ENCODE measurements at places on chromosomes 1 and 21.

DNA sequence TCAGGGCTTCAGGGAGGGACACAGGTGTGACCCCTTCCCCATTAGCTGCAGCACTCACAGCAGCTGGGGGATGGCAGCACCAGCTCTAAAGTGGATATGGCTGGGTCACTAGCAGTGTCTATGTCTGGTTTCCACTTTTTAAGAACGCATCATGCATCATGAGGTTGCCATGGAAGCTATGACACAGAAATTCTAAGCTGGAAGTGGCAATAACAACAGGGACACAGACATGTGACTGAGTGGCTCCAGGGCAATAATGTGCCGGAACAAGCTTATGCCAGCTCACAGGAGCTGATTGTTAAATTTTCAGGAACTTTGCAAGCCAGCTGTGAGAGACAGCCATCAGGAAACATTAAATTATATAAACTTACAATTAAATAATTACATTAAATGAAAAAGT, 51.2 kb upstream of the NFASC start:
- DNase-seq, result no peak

DNA sequence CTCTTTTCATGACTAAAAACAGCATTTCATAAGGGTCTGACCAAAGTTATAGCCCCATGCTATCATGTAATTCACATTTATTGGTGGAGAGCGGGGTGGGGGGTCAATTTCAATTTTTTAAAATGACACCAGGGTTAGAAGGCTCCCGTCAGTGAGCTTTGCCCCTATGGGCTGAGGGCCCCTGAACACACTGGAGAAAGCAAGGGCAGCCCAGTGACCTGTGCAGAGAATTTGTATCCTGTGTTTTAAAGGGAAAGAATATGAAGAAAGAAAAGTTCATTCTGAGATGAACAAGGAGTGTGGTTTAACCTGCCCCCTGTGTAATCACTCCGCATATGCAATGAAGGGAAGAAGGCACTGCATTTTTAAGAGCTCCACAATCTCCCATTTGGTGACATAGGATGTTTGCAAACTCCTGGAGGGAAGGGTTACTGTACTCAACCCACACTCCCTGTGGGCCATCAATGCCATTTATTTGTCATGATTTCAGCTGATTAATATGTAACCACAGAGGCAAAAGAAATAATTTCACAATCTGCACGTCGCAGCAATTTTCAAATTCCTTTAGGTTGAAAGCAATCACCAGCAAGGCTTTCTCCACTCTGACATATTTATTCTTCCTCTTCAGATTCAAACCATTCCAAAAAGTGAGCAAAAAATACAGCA, 95.6 kb downstream of the ZNF281 start:
- no peak for DNase-seq

GRCh38 chr1:65756616-65757015, 36.1 kb upstream of the PDE4B start:
- no peak for DNase-seq

DNA sequence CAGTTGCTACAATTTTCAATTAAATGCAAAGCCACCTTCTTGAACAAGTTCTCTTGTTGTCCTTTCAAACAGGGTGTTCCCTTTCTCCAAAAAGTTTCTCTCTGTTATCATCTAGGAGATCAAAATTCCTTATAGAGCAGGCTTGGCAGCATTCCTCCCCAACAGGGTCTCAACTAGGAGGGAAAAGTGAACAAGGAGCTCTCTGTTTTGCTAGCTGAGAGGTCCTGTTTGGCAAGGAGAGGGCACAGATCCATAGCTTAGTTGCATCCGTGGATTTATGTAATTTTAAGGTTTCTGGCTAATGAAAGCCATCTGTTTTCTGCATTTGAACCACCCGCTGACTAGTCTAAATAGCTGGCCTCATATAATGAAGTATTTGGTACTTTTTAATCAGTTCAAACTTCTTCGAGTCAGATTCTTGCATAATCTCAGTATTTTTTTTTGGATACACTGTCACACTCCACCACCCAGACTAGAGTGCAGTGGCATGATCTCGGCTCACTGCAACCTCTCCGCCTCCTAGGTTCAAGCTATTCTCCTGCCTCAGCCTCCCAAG, 54.0 kb downstream of the APP start:
- no peak for DNase-seq

Measured in Right ventricle myocardium inferior (tissue), 1 donor.